ENCODE measurements at places on chromosomes 6 and 20.

DNA sequence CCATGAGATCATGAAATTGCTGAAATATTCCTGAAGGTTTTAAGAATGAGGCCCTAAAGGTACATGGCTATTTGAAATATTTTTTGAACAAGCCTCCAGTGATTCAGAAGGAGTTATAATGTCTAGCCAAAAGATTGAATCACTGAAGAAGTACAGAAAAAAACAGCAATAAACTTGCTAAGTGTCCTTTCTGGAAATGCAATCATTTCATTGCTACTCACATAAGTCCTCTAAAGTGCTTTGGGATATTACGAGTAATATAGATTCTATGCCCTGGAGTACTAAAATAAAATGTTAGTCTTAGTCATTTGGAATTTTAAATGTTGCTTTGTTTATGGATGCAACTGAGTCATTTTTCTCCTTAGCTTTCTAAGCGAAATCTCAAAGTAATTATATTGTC lies 32.7 kb downstream of the CENPW start:
- no peak for DNase-seq

DNA sequence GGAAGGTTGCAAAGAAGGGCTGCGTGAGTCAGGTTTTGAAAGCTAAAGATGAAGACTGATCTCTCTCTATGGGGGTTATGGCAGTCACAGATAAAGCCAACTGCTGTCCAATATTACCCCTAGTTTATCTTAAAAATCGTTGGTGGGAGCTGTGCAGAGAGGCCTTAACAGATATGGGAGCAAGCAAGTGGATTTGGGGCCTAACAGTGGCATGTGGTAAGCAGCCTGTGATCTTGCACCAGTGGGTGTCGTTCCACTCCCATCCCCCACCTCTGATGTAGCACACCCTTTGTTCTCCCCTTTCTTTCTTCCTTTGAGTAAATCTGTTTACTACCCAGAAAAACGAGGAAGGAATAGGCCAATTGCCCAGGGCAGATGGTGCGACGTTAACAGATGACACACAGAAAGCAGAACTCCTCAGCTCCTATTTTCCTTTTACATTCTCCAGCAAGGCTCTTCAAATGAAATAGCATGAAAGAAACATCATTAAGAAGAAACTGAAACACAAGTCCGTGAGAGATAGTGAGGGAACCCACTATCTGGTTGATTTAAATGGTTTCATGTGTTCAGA lies 274.1 kb upstream of the CITED2 start:
- DNase-seq: no peak

- no peak for DNase-seq
Observed at GRCh38 chr6:50958148-50958697, 139.6 kb downstream of the TFAP2B start.

GRCh38 chr20:910870-911770 lies 5.0 kb downstream of the ANGPT4 start:
- DNase-seq: no peak

DNA sequence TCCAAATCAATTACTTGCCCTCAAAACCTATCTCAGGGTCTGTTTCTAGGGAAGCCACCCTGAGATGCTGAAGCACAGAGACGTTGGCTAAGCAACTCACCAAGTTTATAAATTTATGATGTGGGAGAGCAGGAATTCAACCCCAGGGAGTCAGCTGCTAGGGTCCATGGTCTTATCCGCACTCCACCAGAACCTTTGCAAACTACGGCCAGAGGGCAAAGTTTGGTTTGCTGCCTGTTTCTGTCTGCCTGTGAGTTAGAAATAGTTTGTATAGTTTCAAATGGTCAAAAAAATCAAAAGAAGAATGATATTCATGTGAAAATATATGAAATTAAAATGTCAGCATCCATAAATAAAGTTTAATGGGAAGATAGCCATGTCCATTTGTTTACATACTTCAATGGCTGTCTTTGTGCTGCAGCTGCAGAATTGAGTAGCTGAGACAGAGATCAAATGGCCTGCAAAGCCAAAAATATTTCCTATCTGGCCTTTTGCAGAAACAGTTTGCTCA lies 83.7 kb upstream of the ZFP64 start:
- DNase-seq: no peak

DNA sequence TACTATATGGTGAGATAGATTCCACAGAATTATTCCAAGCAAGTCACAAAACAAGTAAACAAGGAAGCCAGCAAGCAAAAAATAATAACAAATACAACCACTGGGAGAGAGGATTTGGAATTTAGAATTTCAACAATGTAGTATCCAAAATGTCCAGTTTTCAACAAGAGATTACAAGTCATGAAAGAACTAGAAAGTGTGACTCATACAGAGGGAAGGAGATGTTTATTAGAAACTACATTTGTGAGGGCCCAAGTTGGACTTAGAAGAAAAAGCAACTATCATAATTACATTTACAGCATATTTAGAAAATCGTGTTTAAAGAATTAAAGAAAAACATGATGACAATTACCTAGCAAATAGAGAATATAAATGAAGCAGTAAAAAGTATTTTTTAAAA lies 494.6 kb upstream of the ID4 start:
- DNase-seq: no peak

DNA sequence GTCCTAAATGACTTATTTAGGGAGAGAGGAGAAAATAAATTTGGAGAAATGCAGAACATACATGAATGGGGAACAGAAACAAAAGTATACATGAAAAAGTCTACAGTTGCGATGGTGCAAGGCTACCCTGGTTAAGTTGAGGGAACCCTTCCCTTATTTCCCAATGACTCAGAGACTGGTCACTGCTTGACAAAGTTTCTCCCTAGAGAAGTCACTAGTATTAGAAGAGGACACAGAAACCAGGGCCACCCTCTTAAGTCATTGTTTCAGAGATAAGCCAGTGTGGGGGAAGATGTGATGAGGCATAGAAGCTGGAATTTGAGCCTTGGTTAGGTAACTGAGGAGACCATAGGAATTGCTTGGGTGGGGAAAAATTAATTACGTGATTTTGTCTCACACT lies 24.4 kb upstream of the EDN1 start:
- DNase-seq: no peak

- DNase-seq: peak; percentile 62
Observed at GRCh38 chr6:42028234-42029061, 21.9 kb upstream of the TAF8 start.

DNA sequence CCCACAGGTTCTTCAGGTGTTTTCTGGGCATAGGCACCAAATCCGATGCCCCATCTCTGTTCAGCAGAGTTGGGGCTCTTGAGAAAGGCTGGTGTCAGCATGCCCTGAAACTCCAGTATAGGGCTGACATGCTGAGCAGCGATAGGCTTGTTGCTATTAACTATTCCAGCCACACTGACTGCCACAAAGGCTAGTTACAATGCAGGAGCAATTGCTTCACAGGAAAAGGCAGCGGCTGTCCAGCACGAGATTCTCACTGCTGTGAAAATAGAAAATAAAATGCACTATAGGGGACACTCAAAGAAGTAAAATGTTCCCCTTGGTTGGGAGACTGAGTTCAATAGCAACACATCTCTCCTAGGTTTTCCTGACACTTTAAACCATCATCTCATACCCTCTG lies 112.4 kb downstream of the BFSP1 start:
- no peak for DNase-seq

DNA sequence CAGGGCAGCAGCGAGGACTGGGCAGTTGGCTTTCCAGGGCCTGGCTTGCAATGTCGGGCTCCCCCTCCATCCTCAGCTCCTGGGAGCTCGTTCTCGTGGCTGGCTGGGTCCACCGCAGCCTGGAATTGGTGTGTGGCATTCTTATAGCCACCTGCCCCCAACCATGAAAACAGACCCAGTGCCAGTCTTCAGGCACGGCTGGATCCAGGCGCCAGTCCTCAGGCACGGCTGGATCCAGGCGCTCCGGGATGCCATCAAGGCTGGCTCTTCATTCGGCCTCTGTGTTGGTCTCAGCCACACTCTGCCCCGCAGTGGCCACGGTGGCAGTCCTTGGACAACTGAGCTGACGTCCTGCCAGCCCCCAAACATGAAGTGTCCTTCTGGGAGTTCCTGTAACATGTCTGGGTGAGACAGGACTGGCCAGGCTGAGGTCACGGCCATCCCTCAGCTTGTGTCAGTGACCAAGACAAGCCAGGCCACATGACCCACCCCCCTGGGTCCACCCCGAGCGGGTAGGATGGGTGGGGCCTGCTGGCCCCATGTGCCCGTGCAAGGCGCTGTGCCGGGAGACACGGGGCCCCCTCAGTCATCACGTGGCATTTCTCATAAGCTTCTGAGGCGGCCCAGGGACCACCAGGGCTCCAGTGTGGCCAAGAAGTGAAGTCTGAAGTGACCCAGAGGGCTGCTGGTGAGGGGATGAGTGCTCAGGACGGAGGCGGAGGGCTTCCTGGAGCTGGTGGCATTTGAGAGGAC lies 99.0 kb downstream of the TAF4 start:
- DNase-seq: no peak

- DNase-seq: no peak
Observed at GRCh38 chr6:125285353-125285752, 16.4 kb downstream of the HDDC2 start.

DNA sequence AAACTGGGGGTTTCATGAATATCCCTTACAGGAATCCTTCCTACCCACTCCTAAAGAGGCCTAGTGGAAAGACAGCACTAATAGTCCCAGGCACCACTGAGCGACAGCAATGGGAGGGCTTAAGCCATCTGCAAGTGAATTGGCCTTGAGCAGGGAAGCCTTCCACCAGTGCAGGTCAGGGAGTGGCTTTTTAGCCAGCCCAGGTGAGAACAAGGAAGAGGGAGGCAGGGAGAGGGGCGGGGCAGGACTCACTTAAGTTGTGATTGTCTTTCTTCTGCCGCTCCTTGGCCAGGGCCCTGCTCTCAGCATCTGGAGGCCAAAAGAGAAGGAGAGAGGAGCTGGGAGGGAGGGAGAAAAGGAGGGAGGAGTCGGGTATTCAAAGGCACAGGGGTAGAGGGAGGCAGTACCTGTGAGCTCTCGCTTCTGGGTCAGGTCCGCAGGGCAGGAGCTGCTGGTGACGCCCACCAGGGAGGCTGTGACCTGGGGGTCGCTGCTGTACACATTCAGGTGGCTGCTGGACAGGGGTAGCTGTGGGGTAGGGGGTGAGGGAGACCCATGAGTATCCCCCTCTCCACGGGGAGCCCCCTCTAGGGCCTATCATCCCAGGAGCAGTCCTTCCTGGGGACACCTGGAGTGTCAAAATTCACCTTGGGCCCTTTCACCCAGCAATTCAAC lies 47.8 kb downstream of the TFEB start:
- no peak for DNase-seq

- no peak for DNase-seq
Observed at GRCh38 chr20:51326201-51326819, 216.2 kb downstream of the NFATC2 start.

DNA sequence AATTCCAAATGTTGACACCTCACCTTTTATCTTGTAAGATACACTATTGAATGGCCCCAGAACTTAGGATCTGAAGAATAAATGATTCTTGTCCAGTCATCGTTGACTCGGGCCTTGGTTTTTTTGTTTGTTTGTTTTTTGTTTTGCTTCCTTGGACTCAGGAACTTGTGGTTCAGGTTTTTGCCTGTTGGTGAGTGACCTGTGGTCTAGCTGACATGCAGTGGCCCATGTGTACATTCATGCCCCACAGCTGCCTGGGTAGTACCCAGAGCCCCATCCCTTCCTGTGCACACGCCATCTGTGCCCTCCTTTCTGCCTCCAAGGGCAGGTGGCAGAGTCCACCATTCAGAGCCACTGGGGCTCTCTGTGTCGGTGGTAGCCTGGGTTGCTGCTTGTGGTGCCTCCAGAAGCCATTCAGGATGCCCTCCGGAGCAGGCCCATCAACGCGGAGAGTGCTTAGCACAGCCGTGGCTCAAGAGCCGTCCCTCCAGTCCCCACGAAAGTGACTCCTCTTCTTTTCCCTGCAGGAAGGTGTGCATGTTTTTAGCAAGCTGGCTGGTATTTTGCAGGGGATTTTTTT lies 85.9 kb downstream of the SYNJ2 start:
- no peak for DNase-seq

DNA sequence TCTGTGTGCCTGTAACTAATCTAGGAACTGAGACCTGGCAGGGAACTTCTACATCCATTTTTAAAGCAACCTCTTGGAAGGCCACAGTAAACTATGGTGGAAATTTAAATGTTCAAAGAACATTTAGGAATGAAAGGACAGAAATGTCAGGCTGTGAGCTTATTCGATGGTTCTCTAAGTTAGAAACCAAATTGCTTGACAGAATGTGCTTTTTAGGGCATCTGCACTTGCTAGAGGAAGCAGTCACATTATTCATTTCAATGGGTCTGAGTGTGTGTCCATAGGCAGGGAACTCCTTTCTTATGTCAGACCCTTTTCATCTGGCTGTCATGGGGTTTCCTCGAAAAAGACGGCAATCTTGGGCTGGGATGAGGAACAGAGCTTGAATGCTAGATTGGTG lies 84.4 kb downstream of the PPP1R14C start:
- DNase-seq: no peak

DNA sequence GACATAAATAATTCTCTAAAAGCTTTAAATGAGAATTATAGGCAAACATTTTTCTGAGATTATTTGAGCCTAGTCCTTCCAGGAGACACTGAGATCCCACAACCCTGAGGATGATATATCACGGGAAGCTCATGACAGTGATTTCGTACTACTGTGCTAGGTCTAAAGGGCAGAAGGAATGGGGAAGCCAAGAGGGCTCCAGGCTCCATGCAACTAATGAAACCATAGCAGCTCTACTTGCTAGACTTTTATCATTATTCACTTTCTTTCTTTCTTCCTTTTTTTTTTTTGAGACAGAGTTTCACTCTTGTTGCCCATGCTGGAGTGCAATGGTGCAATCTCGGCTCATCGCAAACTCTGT lies 57.3 kb upstream of the SGK1 start:
- no peak for DNase-seq

DNA sequence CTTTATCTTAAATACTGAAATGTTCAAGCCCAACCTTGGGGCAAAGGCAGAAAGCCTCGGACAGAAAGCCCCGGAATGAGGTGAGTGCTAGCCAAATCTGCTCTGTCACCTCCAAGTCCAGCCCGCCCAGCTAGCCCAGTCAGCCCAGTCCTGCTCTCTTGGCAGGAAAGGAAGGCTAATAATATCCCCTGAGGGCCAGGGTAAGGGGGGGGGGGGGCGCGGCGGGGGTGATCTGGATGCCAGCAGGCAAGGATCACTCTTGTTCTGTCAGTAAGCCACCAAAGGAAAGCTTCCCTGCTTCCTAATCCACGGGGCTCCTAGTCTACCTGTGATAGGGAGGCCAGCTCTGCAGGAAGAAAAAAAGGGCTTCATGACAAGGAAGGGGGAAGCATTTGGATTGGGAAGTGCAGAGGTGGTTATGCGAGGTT lies 1.1 kb downstream of the NDRG3 start:
- no peak for DNase-seq

GRCh38 chr6:1137849-1138248 lies 174.0 kb upstream of the FOXQ1 start:
- DNase-seq: no peak

- no peak for DNase-seq
Observed at GRCh38 chr6:43972179-43972912, 154.9 kb downstream of the MRPL14 start.

GRCh38 chr6:167095888-167096287 lies 27.0 kb upstream of the CCR6 start:
- DNase-seq: no peak
